ENCODE measurements at places on chromosomes 12 and 14.

DNA sequence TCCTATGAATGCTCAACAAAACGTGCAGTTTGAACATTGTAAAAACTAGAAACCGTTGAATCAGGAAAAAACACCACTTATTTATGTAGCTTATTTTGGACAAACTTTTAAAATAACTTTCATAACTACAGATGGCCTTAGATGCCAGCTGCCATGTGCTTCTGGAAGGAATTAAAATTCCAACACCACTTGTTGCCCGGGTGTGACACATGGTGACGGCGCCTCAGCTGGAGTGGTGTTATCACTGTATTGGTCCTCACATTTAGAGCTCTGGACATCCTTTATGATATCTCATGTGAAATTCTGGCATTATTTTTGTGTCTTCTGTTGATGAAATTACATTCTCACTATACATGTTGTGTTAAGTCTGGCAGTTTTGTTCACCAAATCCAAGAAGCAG, 211.0 kb downstream of the IPO8 start:
- no peak for DNase-seq

GRCh38 chr12:109727746-109728726, 14.4 kb downstream of the FAM222A start:
- DNase-seq = no peak

DNA sequence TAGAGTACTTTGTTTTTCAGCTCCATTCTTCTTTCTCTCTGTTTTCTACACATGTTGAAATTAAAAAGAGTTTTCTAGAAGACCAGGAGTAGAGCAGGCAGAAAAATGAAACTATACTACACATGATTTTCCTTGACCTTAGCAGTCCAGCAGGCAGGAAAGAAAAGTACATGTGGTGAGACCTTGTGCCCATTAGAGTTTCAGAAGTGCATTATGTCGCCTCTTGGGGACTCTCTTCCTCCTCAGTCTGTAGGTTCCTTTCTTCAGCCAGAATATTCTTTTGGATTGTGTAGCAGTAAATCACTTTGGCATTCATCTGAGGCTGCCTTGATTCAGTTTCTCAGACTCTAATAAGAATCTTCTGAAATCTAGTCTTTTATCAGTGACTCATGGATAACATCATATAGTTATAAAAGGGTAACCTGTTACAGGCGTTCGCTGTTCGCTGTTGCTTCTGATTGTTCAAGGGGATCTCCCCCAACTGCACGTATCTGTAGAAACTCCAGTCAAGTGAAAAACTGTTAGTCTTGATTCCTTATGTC, 161.8 kb downstream of the ANO4 start:
- DNase-seq = no peak

GRCh38 chr14:65425885-65426284, 13.4 kb downstream of the FUT8 start:
- DNase-seq = no peak

DNA sequence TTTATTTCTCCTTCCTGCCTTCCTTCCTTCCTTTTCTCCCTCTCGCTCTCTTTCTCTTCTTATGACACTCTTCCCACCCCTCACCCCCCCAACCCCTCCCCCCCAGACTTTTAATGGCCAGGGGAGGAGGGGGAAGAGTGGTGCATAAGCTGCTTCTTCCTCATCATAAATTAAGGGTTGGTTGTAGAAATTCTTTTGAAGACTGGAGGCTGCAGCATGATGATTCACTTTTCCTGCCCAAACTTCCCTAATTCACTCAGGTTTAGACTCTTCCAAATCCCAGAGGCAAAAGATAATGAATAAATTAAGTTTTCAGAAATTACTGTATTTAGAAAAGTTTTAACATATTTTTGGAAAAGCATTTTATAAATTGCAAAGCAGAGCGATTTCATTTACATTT, 58.2 kb downstream of the GRIP1 start:
- no peak for DNase-seq

GRCh38 chr12:17416748-17417147, 673.2 kb downstream of the RERGL start:
- no peak for DNase-seq

DNA sequence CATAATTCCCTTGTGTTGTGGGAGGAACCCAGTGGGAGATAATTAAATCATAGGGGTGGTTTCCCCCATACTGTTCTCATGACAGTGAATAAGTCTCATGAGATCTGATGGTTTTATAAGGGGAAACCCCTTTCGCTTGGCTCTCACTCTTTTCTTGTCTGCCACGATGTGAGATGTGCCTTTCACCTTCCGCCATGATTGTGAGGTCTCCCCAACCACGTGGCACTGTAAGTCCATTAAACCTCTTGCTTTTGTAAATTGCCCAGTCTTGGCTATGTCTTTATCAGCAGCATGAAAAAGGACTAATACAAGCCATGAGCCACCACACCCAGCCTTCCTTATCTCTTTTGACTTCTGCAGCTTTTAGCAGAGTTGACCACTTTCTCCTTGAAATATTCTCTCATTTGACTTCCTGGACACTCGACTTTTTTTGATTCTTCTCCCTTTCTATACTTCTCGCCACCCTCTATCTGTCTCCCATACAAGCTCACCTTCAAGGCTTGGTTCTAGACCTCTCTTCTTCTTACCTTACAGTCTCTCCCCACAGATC, 2.3 kb downstream of the MTERF2 start:
- DNase-seq = peak; percentile 88

- DNase-seq = no peak
Observed at GRCh38 chr12:53239643-53240258, 7.7 kb upstream of the RARG start.

DNA sequence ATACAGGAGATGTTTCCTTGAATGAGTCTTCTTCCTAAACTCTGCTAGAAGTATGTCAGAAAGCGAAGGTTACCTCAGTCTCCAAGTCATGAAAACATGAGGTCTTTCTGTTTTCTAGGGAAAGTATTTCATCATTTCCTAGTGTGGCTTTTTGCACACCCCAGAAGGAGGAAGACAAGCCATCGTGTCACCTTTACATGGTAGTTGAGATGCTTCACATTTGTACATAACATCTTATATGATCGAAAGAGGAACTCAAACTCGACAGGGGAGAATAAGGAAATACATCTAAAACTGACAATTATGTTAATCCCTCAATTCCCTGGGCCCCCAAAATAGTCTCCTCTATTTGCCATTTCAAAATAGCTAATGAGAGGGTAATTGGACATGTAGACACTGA, 214.1 kb upstream of the PLEKHG7 start:
- no peak for DNase-seq

DNA sequence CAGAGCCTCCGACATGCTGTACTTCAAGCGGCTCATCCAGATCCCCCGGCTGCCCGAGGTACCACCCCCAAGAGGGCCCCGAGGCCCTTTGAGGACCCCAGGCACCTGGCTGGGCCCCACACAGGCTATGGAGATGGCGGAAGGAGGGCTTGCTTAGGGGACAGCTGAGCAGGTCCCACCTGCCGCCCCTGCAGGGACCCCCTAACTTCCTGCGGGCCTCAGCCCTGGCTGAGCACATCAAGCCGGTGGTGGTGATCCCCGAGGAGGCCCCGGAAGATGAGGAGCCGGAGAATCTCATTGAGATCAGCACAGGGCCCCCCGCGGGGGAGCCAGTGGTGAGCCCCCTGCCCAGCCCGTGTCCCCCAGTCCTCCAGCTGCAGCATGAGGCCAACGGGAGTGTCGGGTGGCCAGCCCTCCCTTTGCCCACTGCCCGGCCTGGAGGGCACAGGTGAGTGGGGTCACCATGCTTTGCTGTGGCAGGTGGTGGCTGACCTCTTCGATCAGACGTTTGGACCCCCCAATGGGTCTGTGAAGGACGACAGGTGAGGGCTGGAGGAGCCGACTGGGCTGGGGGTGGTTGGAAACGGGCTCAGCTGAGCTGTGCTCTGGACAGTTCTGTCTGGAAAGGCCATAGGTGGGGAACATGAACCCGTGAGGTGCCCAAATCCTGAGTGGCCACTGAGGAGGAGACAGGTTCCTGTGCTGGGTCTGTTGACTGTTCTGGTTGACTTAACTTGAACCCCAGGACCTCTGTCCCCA, 20.0 kb downstream of the HIP1R start:
- DNase-seq = no peak

- peak; percentile 47 for DNase-seq
Observed at GRCh38 chr12:9649532-9649940, 20.0 kb upstream of the CLEC2D start.

GRCh38 chr14:103319422-103319821, 14.6 kb upstream of the EIF5 start:
- no peak for DNase-seq

DNA sequence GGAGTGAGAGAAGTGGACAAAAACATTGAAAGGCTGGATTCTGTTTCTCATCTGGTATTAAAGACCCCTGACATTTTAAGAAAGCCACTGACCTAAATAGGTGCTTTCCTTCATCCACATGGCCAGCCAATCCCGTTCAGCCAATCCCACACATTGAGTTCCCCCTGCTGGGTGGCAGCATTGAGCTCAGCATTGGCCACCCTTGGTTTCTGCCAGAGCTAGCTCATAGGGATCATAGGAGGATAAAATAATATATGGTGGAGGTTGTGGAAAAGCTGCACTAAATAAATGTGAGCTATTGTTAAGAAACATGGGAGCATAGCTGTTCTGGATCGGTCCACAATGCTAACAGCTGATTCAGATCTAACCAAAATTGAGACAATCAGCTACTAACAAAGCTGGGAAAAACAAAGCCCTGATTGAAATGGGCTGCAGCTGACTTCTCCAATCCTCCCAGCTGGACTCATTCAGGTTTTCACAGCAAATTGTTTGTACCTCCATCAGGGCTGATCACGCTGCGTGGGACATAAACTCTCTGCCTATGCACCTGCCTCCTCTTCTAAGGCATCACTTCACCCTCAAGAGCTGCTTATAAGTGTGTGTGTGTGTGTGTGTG, 256.5 kb downstream of the EMP1 start:
- DNase-seq = no peak

- DNase-seq = no peak
Observed at GRCh38 chr12:24993793-24994192, 44.9 kb upstream of the BCAT1 start.

DNA sequence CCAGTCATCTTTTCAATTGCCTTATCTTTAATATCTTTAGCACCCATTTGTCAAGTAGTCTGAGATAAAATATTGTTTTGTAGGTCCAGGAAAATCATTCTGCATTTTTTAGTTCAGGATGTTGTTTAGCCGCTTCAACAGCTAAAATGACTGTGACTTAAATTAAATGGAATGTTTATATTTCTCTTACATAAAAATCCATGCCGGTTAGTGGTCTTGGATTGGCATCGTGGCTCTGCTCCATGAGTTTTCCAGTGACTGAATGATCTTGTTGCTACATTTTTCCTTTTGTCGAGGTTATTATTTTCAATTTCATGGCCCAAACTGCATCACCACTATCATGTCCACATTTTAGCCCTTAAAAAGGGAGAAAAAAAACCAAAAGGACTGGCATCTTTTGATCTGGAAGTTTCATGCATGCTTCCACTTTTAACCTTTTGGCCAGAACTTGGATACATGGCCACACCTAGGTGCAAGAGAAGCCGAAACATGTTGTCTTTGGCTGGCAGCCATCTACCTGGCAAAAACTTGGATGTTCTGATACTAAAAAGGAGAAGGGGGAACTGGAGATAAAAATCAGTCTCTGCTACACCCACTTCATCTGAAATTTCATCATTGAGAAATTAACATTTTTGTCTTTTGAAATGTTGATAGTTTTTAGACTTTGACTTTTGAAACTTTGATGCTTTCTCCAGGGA, 142.4 kb downstream of the OTOGL start:
- DNase-seq = no peak

GRCh38 chr14:103828315-103828967, 18.9 kb downstream of the PPP1R13B start:
- DNase-seq = no peak

DNA sequence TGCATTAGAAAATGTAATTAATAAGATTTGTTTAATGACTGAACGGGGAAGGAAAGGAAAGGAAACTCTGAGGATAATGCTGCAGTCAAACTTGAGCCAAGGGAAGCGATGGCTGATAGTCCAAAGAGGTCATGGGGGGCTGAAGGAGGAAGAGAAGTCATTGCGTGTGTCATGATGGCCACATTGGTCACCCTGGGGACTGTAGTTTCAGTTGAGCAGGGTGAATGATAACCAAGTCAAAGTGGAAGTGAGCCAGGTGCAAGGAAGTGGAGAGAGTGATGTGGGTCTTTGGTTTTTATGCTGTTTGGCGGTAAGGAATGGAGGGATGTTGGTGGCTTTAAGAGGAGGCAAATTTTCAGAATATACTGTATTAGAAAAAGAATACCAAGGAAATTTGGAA, 21.6 kb downstream of the C12orf75 start:
- no peak for DNase-seq

DNA sequence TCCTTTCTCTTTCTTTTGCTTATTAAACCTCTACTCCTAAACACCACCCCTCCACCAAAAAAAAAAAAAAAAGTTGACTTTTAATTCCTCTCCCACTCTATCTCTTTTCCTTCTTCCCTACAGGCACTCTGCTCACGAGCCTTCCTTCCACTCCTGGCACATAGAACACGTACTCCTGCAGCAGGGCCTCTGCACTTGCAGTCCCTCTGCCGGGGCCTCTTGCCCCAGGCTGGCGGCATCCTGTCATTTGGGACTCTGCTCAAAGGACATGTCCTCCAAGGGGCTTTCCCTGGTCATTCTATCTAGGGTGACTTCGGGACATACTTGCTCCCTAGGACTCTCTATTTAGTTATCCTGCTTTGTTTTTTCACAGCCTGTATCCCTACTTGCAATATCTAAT, 7.7 kb downstream of the FOS start:
- DNase-seq = no peak

- peak; percentile 79 for DNase-seq
Observed at GRCh38 chr14:55073856-55074255, 22.4 kb downstream of the MAPK1IP1L start.

GRCh38 chr12:4918950-4919660, 9.4 kb downstream of the KCNA1 start:
- no peak for DNase-seq

GRCh38 chr12:29782871-29783772, 620 bp downstream of the TMTC1 start:
- DNase-seq = peak; percentile 10

GRCh38 chr12:78865516-78865915, 942 bp downstream of the SYT1 start:
- no peak for DNase-seq

GRCh38 chr14:102140750-102141145, 1.1 kb downstream of the WDR20 start:
- DNase-seq = no peak

DNA sequence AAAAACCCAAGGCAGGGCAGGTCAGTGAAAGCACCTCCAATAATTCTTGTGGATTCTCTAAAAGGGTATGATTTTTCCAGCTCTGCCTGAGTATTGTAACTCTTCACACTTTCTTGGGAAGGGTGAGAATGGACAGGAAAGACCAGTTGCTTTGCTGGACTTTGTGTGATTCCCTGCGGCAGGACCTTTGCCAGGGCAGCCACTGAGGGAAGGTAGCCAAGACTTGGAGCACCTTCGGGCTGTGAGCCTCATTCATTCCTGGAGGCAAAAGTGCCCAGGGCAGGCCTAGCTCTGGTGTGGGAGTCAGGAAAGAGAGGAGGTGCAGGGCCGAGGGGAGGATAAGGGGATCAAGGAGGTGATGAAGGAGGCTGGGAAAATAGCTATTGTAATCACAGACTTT, 80.2 kb downstream of the VCPKMT start:
- no peak for DNase-seq

- DNase-seq = peak; percentile 81
Observed at GRCh38 chr14:92690171-92691011, 58.0 kb downstream of the LGMN start.

GRCh38 chr12:14393751-14394150, 28.3 kb downstream of the ATF7IP start:
- no peak for DNase-seq

- no peak for DNase-seq
Observed at GRCh38 chr12:124967016-124967739, 21.8 kb downstream of the DHX37 start.

- DNase-seq = no peak
Observed at GRCh38 chr14:60654334-60654821, 5.1 kb upstream of the SIX1 start.

GRCh38 chr12:119440803-119441360, 106.4 kb downstream of the CCDC60 start:
- DNase-seq = no peak

All from hematopoietic multipotent progenitor cell treated with erythropoietin and hydrocortisone succinate and interleukin-3 and kit ligand, for 6 days (in vitro differentiated cells).